ENCODE measurements at places on chromosomes 7 and 10.

- no peak for DNase-seq
Observed at GRCh38 chr10:123604506-123604905, 61.6 kb upstream of the GPR26 start.

GRCh38 chr7:126501617-126502016 lies 751.1 kb downstream of the GRM8 start:
- DNase-seq, result no peak

DNA sequence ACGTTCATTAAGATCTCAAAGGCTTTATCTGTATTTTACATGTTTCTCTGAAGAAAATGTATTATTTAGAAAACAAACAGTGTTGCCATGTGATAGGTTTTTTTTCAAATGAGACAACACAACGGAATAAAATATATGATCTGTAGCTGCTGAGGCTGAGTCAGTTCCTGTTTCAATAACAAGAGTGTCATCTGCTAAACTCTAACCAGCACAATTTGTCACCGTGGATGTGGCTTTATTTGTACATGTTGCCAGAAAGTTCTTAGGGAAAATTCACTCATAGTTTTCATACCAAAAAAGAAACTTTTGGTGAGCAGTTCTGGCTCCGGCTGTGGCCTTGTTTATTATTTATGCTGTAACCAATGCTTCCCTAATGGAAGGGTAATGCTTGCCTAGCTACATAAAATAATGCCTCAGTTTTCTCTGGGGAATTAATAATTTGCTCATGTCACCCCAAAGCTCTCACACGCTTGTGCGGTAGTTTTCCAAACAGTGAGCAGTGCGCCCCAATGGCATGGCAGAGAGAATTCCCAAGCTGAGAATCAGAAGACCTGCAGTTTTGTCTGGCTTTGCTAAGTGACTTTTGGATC lies 20.3 kb upstream of the KLF6 start:
- peak; percentile 74 for DNase-seq

GRCh38 chr7:129149511-129149910 lies 5.0 kb downstream of the TSPAN33 start:
- no peak for DNase-seq

DNA sequence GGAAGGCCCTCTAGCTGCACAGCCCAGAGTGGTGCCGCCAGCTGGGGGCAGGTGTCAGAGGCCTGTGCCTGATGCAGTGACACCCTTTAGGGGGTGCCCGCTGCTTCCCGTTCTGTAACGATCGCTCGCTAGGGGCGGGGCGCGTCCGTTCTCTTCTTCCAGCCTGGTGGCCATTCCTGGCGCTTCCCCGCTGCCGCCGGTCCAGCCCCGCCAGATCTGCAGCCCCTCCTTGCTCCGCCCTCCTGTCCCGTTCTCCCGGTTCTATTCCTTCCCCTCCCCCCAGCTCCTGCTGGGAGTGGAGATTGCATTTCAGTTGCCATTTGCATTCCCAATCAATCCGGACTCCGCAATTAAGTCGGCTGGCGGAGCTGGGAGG lies 39.2 kb downstream of the AGAP3 start:
- DNase-seq, result no peak

DNA sequence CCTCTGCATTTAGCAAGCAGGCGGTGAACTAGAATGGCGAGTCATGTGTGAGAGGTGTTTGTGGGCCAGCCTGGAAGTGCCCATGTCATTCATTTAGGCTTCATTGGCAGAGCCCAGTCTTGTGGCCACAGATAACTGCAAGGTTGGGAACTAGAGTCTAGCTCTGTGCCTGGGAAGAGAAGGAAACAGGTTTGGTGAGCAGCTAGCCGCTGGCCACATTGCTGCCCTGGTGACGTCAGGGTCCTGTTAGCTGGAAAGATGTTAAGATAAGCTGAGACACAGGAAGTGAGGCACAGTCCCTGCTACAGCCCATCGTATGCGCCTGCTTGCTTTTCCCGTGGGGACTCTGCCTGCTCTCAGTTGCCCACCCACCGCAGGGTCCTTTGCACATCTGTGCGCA lies 185.5 kb downstream of the CAMK1D start:
- DNase-seq, result peak; percentile 73

- DNase-seq, result no peak
Observed at GRCh38 chr7:11181590-11181989, 207.9 kb downstream of the PHF14 start.

DNA sequence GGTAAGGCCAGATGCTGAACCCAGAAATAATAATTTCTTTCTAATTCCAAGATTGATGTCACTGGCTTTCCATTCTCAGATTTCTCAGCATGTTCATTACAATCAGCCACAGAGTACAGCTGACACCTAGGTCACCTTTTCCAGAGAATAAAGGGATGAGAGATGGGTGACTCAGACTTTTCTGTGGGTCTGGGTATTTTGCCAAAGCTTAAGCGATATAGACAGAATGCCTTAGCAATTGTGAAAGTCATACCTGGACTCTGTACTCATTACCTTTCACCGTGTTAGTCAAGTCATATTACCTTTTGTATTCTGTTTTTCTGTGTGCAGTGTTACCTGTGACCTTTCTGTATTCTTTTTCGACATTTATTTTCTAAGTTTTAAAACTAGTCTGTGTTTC lies 10.6 kb upstream of the PRTFDC1 start:
- peak; percentile 46 for DNase-seq

Data from PC-9 (cell line).